ENCODE measurements at places on chromosomes 2 and 18.
A peak's percentile ranks its signal among the peaks of the same experiment; 100 is the strongest.

DNA sequence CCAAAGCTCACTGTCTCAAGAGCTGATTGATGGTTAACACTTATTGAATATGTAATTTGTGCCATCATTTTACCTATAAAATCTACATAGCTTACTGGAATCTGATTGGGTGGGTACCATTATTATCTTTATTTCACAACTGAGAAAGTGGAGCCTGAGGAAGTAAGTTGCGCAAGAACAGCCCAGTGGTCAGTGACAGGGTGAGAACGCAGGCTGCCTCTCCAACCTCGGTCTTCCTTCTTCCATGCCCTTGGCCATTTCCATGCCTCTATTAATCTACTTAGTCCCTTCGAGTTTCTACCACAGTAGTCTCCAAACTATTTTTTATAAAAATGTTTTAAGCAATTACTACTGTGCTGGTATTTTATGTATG, 390.9 kb upstream of the VWC2L start:
- no peaks in the 10 kb centered on the region for H3K27me3 ChIP-seq
- H3K4me1 ChIP-seq, result no peaks in the 10 kb centered on the region
- H3K4me3 ChIP-seq, result no peak overlapping the region
- no peak overlapping the region for H3K27ac ChIP-seq

GRCh38 chr2:99886418-99886817, 256.0 kb downstream of the AFF3 start:
- no peak overlapping the region for H3K4me3 ChIP-seq
- H3K4me1 ChIP-seq, result peaks cover 3% of the 10 kb centered on the region
- no peak overlapping the region for H3K27ac ChIP-seq
- DNase-seq, result no peak
- no peaks in the 10 kb centered on the region for H3K36me3 ChIP-seq

DNA sequence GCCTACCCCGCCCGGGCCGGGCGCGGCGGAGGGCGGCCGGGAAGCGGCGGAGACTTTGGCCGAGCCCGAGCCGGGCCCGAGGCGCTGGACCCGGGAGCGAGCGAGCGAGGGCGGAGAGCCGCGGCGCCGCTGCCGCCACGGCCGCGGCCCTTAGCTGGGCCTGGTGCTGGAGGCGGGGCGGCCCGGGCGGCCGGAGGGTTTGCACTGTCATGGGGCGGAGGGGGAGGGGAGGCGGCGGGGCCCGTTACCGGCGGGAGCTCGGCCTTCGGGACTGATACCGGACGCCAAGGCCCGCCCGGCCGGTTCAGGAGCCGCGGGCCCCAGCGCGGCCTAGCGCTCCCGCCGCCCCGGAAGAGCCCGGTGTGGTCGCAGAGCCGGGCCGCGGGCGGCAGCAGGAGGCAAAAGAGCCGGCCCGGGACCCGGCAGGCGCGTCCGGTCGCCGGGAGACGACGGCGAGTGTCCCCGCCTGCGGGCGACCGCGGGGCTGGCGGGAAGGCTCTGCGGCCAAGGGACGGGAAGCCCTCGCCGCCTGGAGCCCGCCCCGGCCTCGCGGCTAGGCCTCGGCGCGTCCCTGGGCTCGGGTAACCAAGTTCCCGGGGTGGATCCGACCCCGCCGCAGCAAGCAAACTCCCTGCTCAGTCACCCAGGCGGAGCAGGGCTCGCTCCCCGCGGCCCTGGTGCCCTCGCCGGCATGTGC, 697 bp downstream of the KCMF1 start:
- peak overlapping the region; percentile 87 for H3K27ac ChIP-seq
- peak; percentile 83 for DNase-seq
- H3K27me3 ChIP-seq, result no peaks in the 10 kb centered on the region
- H3K4me3 ChIP-seq, result peak overlapping the region; percentile 63
- H3K4me1 ChIP-seq, result peaks cover 27% of the 10 kb centered on the region

DNA sequence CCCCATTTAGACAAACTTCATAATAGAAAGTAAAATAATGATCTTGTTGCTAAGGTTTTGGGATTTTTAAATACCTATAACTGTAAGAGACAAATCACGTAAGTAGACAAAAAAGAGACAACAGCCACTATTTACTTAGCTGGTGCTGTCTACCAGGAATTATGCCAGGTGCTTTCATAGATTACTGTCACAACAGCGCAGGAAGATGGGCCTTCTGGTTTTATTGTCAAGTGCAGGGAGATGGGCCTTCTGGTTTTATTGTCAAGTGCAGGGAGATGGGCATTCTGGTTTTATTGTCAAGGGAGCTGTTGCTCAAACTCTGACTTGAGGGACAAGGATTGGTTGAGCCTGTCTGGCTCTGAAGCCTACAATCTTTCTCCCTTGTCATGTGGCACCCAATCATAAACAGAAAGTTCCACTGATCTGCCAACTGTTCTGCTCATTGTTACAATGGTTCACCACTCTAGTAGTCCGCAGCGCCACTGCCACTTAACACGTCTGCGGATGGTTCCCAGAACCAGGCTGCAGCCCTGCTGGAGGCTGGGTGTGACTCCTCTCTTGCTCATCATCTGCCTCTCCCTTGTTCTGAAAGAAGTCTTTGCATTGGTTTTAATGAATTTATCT, 95.0 kb downstream of the RNF144A start:
- no peaks in the 10 kb centered on the region for H3K36me3 ChIP-seq
- peaks cover 63% of the 10 kb centered on the region for H3K4me1 ChIP-seq
- no peak for DNase-seq
- H3K27ac ChIP-seq, result peak overlapping the region; percentile 5

All from pancreas (tissue), 10 donors.